ENCODE measurements at places on chromosomes 2 and 18.

- no peak for DNase-seq
These were observed 499.5 kb upstream of the CHAC2 start for GRCh38 chr2:53268086-53268485.

DNA sequence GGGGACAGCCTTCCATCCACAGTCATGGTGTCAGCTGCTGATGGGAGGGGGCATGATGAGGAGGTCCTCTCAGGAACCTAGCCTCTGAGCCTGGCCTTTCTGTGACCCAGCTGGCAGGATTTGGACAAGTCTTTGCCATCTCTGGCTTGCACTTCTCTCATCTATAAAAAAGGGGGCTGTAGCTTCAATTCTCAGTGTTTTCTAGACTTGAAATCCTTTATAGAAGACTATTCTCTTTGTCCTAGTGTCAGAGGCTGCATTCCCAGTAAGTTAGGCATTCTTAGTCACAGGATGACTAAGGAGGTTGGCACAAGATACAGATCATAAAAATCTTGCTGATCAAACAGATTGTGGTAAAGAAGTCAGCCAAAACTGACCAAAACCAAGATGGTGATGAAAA lies 958.5 kb downstream of the CNTNAP5 start:
- DNase-seq = no peak

DNA sequence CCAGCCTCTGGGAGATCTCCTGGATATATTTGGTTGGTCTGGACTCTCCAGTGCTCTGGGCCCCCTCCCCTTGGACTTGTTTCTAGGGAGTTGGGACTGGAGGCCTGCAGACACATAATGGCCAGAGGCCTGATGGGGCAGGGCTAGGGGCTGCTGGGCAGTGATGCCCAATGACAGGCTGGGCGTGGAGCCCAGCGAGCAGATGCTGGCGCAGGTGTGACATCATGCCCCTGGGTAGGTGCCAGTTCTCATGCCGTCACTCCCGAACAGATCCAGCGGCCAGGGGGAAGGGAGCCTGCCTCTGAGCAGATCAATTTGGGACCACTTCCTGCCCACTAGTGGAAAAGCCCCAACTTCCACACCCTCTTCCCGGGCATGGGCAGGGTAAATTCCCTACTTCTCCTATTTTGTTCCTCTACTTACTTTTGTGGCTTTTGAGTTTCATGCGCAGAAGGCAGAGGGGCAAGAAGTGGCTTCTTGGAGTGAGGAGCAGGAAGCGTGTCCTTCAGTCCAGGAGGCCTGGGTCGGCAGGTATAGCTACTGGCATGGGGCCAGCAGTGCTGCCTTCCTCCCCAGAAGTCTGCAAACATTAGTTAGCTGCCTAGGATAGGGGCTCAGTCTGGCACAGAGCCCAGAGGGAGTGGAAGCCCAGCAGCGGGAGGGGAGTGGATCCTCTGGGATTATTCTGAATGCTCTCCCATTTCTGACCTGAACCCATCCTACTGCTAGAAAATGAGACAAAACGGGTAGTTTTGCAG lies 6.1 kb downstream of the MPV17 start:
- DNase-seq = no peak

GRCh38 chr2:166013878-166014277 lies 60.3 kb upstream of the TTC21B start:
- no peak for DNase-seq

DNA sequence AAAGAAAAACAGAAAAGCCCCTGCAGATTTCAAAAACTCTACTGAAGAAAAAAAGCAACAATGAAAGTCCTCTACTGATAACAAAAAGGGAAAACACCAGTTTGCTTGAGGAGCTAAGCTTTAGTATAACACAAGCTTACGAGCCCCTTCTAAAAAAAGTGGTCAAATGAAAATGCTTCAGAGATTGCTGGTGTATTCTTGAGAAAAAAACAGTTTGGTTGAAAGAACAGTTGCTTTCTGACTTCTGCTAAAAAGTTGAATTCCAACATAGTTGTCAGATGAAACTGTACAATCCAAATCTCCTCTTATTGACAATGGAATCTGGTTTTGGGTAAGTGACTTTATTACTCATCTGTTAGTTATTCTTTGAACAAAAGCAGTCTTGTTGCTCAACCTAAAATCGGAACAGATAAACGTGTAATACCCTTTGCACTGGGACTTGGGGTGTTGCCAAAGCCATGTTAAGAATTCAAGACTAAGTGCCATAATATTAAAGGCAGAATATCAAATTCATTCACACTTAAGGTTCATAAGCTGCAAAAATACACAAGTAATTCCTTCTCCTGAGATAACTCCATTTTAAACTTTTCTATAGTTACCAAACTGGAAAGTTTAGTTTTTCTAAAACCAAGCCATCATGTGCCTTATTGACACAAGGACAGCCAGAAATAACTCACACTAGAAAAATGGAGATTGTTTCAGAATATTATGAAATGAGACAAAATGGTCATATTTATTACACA lies 45.3 kb upstream of the SPAG16 start:
- DNase-seq = no peak

GRCh38 chr2:41963661-41964525 lies 83.9 kb upstream of the PKDCC start:
- DNase-seq = no peak

- no peak for DNase-seq
These were observed 62.7 kb upstream of the DOCK10 start for GRCh38 chr2:225104971-225105370.

Measured in stimulated activated CD4-positive, alpha-beta T cell treated with anti-CD3 and anti-CD28 coated beads, Interleukin-15, amount 100 ng/mL, for 48 hours (primary cell).